ENCODE measurements at places on chromosomes 3 and 15.

GRCh38 chr15:80003171-80003570 is 32.2 kb upstream of the BCL2A1 start:
- DNase-seq, result peak; percentile 40

DNA sequence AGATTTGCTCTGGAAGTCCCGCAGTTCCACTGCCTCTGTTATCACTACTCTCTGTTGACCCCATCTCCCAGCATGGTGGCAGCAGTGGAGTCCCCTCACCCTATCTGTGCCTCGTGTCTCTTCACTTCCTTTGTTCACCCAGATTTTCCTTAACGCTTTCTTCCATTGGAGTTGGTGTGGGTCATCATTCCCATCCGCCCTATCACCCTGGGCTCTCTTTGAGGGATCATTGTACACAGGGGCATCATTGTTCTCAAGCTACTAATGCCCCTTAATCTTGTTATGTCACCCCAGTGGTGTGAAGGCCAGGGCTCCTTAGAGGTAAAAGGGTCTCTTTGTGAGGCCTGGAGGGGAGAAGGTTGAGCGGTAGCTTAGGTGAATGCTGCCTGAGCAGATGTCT is 329.5 kb upstream of the CTDSPL start:
- DNase-seq, result no peak

- peak; percentile 93 for DNase-seq
Measured at GRCh38 chr3:52444860-52445793, at the start of gene SEMA3G. SEMA3G (minus strand) TSS chr3:52445103; CDS start chr3:52445027, 76 bp downstream.

DNA sequence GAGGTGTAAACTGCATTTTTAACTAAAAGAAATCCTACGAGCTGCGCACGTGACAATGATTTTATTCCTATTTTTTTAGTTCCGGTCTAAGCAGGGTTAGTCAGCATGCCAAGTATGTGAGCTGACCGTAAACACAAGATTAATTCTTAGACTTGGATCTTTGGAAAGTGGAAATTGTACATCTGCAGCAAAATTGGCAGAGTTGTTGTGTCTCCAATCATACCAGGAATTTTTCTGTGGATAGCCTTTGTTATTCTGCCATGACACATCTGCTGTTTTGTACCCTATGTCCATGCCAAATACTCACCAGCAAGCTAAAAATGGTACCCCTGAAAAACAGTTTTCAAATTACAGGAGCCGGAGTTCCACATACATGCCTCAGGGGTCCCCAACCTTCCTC is 562.5 kb downstream of the UNC13C start:
- DNase-seq, result no peak

- DNase-seq, result no peak
Measured at GRCh38 chr15:72233769-72234168, 2.8 kb upstream of the PKM start.

GRCh38 chr15:69679623-69680228 is 227.1 kb downstream of the RPLP1 start:
- DNase-seq, result no peak

DNA sequence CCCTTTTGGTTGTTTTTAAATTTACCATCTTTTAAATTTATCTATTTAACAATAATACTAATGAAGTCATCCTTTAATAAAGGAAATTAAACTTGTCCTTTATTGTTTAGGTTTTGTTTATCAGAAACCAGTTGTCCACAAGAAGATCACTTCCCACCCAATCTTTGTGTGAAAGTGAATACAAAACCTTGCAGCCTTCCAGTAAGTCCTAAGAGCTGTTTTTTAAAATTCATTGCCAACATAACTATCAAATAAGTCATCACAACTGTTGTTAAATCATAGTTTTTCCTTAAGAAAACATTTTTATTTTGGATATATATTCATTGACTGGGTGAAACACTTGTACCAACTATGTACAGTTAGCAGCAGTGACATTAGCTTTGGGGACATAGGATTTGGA is 59.4 kb downstream of the CALML4 start:
- no peak for DNase-seq

DNA sequence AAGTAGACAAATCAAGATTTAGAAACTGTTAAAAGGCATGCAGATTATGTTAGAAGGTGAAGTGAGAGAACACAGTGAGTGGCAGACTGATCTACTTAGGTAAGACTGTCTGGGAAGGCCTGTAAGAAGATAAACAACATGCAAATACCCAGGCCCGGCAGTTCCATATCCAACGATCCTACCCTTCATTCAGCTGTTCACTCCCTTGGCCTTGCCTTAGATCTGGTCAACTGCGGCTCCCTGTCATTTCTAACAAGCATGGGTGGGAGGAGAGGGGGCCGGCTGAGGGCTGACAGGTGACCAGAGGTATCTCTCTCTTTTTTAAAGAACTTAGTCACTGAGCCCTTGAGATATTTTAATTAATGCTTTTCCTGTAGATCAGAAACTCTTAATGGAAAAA is 84.7 kb upstream of the FAM3D start:
- no peak for DNase-seq

DNA sequence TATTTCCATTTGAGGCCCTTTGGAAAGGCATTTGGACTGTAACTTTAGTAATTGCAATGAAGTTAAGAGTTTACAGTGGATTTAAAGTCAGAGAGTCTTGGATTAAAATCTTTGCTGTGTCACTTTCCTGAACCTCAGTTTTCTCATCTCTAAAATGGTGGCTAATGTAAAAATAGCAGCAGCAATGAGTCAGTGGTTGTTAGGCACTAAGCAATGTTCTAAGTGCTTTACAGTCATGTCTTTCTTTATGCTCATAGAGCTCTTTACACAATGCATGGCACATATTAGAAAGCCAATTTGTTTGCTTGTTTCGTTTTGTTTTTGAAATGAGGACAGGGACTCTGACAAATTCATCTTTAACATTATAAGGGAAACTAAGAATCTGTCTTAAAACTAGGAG is 222.7 kb upstream of the DNAJC19 start:
- no peak for DNase-seq
